ENCODE measurements at places on chromosomes 1 and 21.

- no peak for DNase-seq
Observed at GRCh38 chr1:182662956-182663355, 21.4 kb downstream of the RGS8 start.

GRCh38 chr1:26161415-26162219 is 2.7 kb downstream of the FAM110D start:
- peak; percentile 60 for DNase-seq

DNA sequence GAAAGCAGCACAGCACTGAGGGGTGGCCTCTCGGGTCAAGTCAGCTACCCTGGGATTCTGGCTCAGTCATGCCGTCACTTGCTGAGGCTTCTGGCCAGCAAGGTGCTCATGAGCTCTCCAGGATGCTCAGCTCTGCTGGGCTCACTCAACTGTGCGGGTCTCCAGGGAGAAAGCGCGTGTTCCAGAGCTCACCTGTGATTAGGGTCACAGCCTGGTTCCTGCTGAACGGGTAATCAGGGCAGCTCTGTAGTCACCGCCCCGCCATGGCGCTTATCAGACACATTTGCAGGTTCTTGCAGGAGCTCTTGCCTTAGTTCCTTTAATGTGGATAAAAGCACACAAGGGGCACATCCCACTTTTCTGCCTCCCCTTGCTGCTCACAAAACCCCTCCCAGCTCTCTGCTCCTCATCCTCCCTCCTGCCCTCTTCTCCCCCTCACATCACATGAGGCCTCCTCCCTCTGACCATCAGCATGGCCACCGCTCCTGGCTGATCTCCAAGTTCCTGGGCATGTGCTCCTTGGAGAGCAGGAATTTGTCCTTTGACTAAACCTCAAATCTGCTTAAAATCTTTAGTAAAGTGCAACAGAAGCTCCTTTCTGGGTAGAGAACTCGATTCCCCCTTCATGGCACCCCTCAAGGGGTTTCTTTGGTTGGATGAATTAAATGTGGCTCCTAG is 2.0 kb downstream of the PCP4 start:
- no peak for DNase-seq

GRCh38 chr1:213281640-213282301 is 230.7 kb downstream of the RPS6KC1 start:
- DNase-seq = no peak

DNA sequence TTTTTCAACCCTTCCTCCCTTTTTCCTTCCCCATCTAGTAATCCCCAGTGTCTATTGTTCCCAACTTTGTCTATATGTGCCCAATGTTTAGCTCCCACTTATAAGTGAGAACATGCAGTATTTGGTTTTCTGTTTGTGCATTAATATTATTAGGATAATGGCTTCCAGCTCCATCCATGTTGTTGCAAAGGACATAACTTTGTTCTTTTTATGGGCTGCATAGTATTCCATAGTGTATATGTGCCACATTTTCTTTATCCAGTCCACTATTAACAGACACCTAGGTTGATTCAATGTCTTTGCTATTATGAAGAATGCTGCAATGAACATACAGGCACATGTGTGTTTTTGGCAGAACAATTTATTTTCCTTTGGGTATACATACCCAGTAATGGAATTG is 121.0 kb upstream of the C1orf105 start:
- no peak for DNase-seq

GRCh38 chr1:116767782-116768382 is 13.7 kb downstream of the CD2 start:
- DNase-seq = no peak

DNA sequence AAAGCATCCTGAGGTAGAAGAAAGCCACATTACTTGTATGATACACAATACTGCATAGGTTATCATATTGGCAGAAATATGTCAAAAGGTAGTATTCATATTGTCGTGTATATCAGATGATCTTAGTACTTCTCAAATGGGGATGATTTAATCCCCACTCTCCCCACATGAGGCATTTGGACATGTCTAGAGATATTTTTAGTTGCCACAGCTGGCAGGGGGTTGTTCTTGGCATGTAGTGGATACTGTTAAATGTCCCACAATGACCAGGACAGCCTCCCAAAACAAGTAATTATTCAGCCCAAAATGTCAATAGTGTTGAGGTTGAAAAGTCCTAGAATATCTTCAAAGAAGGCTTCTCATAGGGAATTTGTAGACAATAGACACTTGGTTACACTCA is 162.8 kb downstream of the NEGR1 start:
- no peak for DNase-seq

DNA sequence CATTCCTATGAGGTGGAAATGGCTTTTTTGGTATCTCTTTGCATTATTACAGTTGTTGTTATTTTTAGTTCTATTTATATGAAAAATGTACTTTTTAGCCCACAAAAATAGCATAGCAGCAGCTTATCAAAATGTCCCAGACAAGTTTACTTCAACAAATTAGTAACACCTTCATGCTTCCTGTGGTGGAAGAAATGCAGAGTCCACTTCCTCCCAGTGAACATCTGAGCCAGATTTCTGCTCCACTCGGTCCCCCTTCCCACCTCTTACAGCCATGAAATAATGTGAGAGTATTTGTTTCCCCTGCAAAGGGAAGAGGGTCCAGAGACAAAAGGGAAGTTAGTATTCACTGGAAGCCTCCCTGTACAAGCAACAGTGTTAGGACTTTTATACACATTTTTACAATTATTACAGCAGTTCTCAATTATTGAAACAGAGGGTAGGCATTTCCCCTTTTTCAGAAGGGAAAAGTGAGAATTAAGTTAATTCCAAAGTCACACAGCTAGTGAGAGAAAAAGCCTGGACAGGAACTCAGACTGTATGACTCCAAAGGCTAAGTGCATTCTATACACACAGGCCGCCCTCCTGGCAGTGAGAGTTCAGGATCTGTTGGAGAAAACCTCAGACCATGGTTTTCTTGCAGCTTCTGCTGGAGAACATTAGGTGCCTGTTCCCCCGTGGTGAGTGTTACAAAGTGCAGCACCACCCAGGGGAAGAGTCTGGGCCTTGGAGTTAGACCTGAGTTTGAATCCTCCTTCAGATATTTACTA is 126.5 kb downstream of the PBX1 start:
- DNase-seq = peak; percentile 33

DNA sequence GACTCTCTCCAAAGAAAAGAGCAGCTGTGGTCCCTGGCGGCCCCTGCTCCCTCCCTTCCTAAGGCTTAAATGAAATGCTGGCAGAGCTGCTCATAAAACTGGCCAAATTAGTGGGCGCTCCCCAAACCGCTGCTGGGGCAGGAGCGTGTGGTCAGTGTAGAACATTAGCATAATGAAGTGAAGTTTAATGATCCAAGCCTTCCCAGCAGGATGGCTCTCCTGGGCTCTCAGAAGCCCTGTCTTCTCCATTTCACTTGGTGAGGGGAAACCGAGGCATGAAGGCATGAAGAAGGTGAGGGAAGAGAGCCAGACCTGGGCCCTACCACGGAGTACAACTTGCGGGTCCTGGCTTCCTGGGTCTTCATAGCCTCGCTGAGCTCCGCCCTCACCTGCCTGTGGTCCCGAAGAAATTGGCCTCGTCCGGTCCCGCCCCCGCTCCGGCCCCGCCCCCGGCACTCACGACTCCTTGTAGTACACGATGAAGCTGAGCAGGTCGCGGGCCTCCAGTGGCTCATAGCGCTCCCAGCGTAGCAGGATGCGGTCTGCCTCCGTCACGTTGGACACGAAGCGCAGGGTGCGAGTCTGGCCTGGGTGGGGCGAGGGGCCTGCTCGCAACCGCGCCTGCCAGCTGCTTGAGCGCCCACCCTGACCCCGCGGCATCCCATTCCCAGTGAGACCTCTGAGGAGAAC is 10.3 kb downstream of the INSRR start:
- no peak for DNase-seq

- no peak for DNase-seq
Observed at GRCh38 chr1:225257081-225257480, 170.8 kb downstream of the LBR start.

DNA sequence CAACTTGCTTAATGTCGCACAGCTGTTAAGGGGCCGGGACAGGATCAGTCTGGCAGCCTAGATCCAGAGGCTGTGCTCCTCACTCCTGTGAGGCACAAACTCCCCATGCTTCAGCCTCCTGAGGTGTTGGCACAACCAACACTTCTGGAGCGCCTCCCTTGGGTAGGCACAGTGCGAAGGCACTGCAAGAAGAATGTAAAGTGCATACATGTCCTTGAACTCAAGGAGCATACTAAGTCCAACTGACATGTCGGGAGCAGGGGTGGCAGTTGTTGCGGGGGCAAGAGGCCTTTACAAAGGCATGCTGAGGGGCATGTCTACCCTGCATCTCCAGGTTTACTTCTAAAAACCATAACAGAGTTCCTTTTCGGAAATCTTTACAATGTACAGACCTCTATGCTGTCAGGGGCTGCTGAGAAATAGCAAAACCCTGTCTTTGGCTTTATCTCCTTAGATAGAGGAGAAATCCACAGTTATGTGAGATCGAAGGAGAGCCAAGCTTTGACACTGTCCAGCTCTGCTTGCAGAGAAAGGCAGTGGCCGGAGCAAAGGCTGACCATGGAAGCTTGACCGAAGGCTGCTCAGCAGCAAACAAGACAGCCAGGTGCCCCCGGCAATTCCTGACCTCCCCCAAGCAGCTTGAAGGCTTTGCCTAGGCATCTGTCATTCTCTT is 93.9 kb downstream of the CDC7 start:
- no peak for DNase-seq

DNA sequence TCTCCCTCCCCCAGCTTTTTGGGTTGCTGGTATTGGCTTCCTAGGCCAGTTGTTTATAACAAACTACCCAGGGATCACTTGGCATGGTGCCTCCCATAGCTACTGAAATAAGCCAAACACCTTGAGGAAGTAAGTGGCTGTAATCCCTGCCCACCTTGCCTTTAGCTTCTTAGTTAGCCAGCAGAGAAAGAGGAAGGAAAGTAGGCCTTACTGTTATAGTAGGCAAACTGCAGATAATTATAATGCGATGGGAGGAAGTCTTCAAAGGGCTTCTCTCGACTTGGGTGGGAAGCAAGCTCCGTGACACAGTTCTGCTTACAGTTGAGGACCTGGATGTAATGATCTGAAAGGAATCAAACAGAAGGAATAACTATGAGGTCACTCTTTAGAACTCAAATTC is 8.2 kb downstream of the P3H1 start:
- DNase-seq = no peak

GRCh38 chr1:100455478-100456072 is 82.4 kb upstream of the GPR88 start:
- peak; percentile 14 for DNase-seq

- no peak for DNase-seq
Observed at GRCh38 chr21:41985662-41986416, 24.3 kb downstream of the ZBTB21 start.

DNA sequence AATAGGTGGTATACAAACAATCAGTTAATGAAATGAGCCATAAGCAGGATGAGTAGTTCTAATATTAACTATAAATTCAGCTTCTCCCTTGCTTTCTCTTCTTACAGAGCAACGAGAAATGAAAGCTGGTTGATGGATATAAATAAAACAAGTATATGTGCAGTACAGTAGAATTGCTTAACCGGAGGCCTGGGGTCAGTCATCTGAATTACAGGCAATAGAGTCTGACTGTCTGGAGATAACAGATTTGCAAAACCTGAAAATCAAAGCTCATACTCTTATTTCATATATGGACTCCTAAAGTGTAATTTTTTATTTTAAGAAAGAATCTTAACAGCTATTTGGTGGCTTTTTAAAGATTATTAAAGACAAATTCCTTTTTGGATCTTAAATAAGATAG is 43.1 kb upstream of the SGIP1 start:
- DNase-seq = peak; percentile 65

DNA sequence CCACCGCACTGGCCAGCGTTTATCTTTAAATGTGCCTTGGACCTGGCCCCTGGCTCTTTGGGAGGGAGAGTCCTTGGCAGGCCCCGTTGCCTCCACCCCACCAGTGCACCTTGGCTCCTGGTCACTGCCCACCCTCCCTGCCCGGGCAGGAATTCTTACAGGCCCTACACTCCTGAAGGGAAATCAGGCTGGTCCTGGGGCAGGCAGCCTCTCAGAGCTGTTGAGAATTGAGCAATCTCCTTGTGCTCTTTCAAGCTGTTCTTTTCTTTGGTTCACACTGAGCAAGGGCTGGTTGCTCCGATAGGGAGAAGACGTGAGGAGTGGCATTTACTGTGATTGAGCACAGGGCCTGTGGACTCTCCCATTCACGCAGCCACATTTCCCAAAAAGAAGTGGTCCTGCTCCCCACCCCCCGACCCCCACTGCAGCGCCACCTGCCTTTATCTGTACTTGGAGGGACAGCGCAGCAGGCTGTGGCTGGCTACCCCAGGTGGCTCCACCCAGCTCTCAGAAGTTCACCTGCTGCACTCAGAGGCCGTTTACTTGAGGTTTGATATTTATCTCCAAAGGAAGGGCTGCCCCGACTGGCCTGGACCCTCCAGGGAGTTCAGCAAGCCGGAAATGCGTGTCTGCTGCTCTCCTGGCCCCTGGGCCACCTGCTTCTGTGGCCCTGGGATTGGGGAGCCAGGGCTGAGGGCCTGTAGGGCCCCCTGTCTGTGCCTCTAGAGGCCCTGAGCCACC is 47.8 kb downstream of the SKI start:
- peak; percentile 79 for DNase-seq

GRCh38 chr1:40842207-40842606 is 20.0 kb downstream of the CITED4 start:
- DNase-seq = no peak

- peak; percentile 95 for DNase-seq
Observed at GRCh38 chr1:186212568-186213224, 162.4 kb downstream of the TPR start.

- no peak for DNase-seq
Observed at GRCh38 chr1:55329808-55330432, 114.8 kb upstream of the USP24 start.

GRCh38 chr21:39117440-39117970 is 65.7 kb downstream of the PSMG1 start:
- no peak for DNase-seq

- no peak for DNase-seq
Observed at GRCh38 chr1:30151119-30151518, 572.3 kb downstream of the MATN1 start.

GRCh38 chr1:170568197-170568596 is 36.2 kb downstream of the GORAB start:
- no peak for DNase-seq

DNA sequence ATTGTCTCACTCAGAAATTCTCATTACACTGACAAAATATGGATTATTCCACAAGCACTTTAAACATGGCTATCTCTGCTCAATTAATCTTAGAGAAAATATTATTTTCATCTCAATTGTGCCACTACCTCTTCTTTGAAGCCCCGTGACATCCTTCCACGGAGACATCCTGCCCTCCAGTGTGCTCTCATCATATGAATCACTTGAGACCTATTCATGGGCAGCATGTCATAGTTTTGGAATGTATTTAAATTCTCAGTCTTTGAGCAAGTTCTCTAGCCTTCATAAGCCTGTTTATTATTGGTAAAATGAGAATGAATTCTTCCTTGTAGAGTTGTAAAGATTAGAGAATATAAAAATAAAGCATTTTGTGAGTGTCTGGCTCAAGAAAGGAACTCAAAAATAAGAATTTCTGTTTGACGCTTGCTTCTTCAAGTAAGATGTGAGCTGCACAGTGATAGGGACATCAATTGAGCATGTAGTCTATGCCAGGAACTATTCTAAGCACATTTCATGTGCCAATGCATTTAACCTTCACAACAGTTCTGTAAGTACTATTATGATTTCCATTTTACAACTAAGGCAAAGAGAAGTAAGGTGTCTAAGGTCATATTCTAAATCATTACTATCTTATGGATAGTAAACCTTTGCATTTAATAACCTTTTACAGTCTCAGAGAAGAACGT is 557.4 kb upstream of the ZRANB2 start:
- DNase-seq = peak; percentile 61

All from iris pigment epithelial cell (primary cell).